ENCODE measurements at places on chromosomes 4 and X. TPM values are rescaled to one million over a fixed set of nuclear protein-coding genes. Genes with fewer than 3 reads are reported as not detected.

Gene MAGED4
- 60.0 TPM for total RNA-seq

Gene FAM156B
- 12.3 TPM for total RNA-seq

Gene DCAF4L1
- 0.13 TPM for total RNA-seq

Gene MAGEB17
- total RNA-seq, result not detected

Gene MAOA
- 18.7 TPM for total RNA-seq

Gene DKK2
- total RNA-seq, result not detected

Gene HOPX
- 0.26 TPM for total RNA-seq

Gene CCDC160
- total RNA-seq, result 0.07 TPM

Gene CENPVL3
- not detected for total RNA-seq

Gene GAB1
- 11.5 TPM for total RNA-seq

Gene PROM1
- 0.13 TPM for total RNA-seq
